ENCODE measurements at places on chromosomes 1 and 21.

DNA sequence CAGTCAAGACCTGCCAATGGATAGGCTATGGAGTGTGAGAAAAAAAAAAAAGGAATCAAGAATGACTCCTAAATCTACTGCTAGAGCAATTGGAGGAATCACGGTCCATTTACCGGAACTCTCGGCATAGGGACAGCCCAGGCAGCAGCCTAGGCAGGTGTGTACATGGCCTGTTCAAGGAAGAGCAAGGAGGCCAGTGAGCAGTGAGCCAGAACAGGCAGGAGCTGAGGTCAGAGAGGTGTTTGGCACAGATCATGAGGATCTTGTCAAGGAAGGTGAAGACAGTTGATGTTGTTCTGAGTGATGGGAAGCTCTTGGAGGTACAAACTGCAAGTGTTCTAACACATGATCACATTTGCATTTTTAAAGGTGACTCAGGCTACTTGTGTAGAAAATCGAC lies 40.6 kb upstream of the HHAT start:
- DNase-seq, result no peak

DNA sequence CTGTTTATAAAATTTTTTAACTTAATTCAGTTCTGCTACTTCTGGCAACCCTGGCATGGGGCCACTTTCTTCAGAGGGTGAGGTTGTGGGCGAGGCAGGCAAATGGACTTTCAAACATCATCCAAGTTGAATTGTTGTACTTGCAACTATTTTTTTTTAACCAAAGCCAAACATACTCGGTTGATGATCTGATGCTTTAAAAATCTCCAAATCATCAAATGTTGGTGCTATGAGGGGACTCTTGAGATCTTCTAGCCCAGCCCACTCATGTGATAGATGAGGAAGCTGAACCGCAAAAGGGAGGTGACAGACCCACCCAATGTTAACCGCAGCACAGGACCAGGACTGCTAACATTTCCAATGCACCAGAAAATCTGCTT lies 6.7 kb downstream of the SLC1A7 start:
- DNase-seq, result no peak

DNA sequence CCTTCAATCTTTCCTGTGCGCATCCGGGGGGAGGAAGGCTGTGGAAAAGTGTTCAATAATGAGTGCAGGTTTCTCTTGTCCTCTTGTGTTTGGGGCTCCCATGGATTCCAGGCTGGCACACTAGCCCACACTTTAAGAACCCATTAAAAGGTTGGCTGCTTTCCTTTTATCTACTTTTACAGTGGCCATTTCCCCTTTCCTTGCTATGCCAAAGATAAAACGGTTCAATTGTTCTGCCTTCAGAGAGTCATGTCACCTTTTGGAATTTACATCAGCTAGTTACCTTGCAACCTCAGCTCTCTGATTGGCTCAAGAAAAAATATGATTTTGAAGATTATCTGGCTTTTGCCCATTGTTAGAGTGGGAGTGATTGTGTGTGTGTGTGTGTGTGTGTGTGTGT lies 182.3 kb downstream of the SDCCAG8 start:
- DNase-seq, result no peak

DNA sequence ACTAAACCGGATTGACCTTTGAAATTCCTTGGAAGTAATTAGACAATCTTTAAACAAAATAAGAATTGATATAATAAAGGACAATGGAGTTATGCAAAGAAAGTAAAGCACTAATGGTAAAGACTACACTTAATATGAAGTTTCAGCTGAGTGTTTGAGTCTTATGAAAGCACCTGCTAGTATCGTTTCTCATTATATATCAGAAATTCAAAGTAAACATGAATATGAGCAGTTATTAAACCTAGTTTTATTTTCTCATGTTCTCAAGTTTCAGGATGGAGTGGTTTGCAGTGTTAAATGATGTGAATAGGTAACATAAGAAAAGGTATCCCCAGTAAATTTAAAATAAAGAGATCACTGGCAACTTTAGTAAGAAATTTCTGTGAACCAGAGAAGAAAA lies 188.6 kb downstream of the ZP4 start:
- no peak for DNase-seq

DNA sequence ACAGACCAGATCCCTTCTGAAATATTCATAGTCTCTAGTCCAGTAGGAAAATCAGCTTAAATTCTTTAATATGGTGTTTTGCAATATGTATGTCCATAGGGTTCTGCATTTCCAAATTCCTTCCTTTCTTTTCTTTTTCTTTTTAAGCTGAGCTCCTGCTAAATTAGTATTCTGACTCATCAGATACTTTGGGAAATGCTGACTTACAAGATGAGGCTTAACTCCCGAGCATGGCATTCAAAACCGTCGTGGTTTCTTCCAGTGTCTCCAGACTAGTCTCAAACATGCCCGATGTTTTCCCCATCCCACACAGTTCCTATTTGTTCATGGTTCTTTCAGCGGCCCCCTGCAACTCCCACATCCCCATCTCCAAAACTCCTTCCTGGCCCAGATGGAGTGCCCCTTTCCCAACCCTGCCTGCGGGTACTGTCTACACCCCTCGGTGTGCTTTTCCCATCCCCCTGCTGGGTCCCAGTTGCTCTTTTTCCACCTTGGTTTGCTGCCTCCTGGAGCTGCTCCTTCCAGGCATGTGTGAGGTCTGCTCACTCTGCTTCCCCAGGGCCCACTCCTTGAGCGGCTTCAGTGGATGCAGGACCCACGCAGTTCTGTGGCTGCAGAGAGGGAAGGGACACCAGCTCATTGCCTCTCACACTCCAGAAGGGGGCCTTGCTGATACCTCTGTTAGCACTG lies 19.5 kb upstream of the ETV3 start:
- no peak for DNase-seq

- DNase-seq, result no peak
Observed at GRCh38 chr1:185338719-185339622, 21.9 kb upstream of the IVNS1ABP start.

DNA sequence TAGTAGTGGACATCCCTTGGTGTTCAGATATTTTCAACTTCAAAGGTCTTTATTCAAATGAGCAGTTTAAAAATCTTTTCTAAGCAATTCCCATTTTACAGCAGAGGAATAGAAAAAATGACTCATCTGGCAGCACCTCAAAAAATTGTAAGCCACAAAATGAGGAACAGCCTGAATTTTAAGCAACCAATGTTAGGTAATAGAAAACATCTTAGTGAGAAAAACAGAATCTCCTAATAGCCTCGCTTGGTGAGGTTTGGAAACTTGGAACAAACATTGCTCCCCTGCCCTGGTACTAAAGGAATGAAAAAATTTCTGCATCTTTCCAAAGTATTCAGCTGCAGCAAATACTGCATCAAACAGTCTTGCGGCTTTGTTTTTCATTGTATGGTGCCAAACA lies 264.4 kb downstream of the NTNG1 start:
- DNase-seq, result no peak

DNA sequence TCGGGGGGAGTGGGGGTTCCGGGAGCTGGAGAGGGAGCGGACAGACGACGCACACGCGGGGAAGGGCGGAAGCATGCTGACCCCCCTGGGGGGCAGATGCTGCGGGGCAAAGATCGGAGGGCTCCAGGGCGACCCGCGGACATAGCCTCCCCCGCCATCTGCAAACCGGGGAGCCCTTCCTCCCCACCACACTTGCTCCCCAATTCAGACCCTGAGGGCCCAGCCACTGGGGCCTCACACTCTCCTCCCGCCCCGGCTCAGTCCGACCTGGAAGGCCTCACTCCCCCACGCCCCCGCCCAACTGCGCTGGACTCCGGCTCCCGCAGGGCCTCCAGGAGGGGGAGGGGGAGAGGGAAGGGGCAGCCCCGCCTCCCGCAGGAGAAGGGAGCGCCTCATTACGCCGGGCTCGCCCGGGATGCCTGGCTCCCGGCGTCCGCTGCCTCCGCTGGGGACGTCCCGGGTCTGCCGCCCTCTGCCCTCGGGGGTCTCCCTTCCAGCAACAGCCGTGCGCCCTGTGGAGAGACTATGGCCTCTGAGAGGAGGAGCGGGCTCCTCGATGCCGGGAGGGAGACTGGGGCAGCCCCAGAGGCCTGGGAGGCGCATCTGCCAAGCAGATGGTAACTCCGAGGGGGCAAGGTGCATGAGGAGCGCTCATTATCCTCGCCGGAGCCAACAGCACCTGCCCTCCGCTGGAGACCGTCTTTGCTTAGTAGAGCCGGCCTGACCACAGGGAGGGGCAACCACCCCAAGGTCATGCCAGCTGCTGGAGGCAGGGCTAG lies 636 bp upstream of the CAMK2N1 start:
- DNase-seq, result no peak

GRCh38 chr1:3024019-3024418 lies 2.8 kb downstream of the ACTRT2 start:
- no peak for DNase-seq

- DNase-seq, result no peak
Observed at GRCh38 chr1:183039985-183040447, 16.8 kb downstream of the LAMC1 start.

Measured in activated naive CD4-positive, alpha-beta T cell (primary cell).